ENCODE measurements at places on chromosomes 1 and 21.

GRCh38 chr1:31760471-31761470, 3.4 kb downstream of the ADGRB2 start:
- peak; percentile 66 for DNase-seq

- no peak for DNase-seq
Measured at GRCh38 chr1:208248307-208248801, 4.2 kb upstream of the PLXNA2 start.

DNA sequence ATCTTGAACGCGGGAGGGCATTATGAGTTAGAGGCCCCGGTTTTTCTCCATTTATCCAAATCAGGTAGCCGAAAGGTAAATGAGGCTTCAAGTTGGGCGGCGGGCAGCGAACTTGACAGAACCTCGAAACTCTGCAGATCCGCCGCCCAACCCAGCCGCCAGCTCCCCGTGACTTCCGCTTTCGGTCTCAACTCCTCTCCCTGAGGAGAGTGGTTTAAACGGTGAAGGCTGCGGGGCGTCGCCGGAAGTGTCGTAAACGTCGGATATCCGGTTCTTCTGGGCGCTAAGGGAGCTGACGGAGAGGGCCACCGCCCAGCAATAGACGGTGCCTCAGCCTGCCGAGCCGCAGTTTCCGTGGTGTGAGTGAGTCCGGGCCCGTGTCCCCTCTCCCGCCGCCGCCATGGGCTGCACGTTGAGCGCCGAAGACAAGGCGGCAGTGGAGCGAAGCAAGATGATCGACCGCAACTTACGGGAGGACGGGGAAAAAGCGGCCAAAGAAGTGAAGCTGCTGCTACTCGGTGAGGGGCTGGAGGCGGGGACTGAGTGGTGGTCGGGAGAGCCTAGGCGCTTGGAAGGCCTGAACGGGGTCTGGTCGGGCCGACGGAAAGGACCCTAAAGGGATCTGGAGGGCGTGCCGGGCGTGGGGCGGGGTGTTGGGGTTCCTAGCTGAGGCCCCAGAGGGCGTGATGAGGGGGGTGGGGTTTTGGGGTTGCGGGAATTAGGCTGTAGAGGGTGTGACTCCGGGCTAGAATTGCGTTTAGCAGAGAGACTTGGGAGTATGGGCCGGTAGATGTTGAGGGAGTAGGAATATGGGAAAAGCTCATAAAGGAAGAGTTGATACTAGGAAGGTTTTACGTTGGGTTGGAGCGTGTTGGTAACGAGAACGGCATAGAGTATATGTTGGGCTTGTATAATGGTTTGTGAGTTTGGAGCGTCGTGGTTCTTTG, at the start of gene GNAI3:
GNAI3 (plus strand) TSS at position 295 of the 947 bp plus-strand sequence; CDS start at position 401, 106 bp downstream.
- DNase-seq = peak; percentile 95

DNA sequence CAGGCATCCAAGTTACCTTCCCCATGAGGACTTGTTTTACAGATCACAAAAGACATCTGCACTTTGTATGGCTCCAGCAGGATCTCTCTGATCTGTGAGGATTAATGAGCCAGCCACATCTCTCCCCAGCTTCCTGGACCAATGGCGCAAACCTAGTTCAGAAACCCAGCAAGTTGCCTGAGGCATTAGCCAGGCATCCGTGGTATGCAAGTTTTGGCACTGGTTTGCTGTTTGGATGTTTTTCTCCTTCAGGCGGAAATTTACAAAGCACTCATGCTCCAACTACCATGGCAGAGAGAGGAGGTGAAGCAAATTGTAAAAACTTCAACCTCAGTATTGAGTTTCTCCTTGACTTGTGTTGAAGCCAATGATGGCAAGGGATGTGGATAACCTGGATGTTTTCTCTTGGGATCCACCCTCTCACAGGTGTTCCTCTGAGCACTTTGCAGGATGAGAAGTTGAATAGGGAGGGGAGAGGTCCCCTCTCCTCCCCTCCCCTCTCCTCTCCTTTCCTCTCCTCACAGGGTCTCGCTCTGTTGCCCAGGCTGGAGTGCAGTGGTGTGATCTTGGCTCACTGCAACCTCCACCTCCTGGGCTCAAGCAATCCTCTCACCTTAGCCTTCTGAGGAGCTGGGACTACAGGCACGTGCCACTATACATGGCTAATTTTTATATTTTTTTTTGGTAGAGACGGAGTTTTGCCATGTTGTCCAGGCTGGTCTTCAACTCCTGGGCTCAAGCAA, 25.6 kb upstream of the ENO1 start:
- no peak for DNase-seq

DNA sequence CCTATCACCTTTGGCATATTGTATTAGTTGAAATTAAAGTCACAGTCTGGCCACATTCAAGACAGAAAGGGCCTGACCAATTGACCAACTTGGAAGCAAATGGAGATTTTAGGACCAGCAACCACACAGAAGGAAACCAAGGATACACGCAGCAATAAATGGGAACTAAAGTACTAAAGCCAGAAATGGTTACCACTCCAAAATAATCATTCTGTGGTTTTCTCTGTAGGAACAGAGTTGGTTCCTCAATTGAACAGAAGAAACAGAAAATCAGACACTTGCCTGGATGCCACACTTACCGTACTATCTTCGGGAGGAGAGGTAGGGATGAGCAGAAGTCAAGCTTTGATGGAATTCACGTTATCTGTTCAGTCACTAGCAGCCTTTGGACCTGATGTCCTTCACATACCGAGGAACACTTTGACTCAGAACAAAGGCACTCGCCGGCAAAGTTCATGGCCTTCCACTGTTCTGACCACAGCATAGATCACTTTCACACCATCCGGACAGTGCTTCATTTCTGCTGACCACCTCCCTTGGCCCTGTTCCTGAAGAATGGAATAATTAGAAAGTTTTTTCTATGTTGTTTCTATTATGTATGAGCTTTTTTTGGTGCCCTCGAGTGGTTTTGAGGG, 96.9 kb downstream of the LPAR3 start:
- no peak for DNase-seq

- DNase-seq = no peak
Measured at GRCh38 chr1:36955016-36955415, 79.3 kb downstream of the GRIK3 start.

GRCh38 chr1:192575499-192576189, at the start of gene RGS1:
TSS of gene RGS1 (plus strand) at chr1:192575773. CDS start at chr1:192575793, 20 bp downstream.
- peak; percentile 45 for DNase-seq

GRCh38 chr1:87058343-87058649, 143.9 kb downstream of the HS2ST1 start:
- DNase-seq = no peak

DNA sequence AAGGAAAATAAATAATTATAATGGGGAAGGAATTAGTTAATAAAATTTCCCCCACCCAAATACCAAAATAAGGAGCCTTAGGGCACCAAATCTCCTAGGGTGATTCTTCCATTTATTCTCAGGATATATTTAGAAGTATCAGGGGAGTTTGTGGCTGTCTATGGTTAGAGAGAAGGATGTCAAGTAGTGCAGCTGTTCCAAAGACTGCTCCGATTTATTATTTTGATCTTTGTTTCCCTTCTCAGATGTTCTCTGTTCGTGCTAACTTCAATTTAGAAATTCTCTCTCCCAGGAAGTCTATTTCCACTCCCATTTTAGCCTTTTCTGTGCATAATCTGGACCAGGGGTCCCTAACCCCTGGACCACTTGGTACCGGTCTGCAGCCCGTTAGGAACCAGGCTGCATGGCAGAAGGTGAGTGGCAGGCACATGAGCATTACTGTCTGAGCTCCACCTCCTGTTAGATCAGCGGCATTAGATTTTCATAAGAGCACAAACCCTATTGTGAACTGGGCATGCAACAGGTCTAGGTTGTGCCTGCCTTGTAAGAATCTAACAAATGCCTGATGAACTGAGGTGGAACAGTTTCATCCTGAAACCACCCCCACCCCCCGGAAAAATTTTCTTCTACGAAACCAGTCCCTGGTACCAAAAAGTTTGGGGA, 9.3 kb upstream of the MAST2 start:
- DNase-seq = no peak

- no peak for DNase-seq
Measured at GRCh38 chr1:163161841-163162240, 40.9 kb downstream of the RGS5 start.

DNA sequence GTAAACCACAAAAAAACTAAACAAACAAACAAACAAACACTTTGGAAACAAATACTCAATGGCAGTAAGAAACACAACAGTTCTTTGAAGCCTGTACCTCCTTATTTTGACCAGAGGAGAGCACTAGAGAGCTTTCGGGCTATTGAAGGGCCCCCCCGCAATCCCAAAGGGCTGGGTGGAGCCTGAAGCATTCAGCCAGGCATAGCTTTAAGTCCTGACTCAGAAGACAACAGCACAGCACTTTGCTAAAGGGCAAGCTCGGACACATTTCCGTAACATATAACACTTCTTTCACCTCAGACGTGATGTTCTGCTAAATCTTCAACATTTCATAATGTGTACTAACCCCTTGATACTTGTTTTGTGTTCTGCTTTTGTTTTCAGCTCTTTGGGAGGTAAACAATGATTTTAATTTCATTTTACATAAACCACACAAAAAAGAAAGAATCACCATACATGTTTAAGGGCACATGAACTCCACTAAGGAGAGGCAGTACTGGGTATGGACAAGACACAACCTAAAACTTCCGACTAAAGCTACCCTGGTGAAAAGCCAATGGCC, 9.7 kb upstream of the SHCBP1L start:
- no peak for DNase-seq

Data from T follicular helper cell (primary cell).